ENCODE measurements at places on chromosomes 3 and 15.
A peak's percentile ranks its signal among the peaks of the same experiment; 100 is the strongest.

DNA sequence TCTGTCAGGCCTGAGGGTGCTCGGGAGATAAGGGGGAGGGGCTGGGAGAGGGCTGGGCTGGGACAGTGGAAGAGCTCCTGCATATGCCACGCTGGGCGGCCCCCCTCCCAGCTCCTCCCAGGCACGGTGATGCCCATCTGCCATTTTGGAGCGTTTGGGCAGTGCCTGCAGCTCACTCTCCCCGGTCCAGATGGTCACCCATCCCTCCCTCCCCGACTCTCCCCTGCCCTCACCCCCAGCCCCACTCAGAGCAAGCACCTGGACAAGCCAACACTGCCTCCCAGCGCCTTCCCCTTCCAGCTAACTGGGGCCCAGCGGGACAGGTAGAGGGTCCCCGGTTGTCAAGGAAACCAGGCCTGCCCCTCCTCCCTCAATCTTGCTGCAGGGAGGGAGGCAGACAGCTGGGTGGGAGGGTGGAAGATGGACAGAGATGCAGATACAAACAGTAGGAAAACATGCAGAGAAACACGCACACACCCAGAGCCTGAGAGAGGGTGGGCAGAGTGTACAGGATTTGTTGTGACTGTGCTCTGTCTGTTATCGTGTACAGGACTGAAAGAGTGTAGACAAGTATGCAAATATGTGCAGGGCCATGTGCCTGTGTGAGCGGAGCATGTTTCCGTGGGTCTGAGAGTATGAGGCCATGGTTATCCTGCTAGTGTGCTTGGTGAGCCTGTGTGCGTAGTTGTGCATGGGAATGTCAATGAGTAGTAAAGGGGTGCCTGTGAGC is 17.5 kb upstream of the CORO2B start:
- no peak for DNase-seq

DNA sequence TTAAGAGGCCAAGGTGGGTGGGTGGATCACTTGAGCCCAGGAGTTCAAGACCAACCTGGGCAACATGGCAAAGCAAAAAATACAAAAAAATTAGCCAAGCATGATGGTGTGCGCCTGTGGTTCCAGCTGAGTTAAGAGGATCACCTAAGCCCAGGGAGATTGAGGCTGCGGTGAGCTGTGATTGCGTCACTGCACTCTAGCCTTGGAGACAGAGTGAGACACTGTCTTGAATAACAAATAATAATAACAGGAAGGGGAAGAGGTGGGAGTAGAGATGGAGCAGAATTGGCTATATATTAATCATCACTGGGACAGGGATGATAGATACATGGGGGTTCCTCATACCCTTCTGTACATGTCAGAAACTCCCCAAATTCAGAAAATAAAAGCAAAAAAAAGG is 23.8 kb upstream of the NMB start:
- no peak for DNase-seq

- no peak for DNase-seq
Observed at GRCh38 chr3:11717768-11718636, 74.3 kb upstream of the VGLL4 start.

DNA sequence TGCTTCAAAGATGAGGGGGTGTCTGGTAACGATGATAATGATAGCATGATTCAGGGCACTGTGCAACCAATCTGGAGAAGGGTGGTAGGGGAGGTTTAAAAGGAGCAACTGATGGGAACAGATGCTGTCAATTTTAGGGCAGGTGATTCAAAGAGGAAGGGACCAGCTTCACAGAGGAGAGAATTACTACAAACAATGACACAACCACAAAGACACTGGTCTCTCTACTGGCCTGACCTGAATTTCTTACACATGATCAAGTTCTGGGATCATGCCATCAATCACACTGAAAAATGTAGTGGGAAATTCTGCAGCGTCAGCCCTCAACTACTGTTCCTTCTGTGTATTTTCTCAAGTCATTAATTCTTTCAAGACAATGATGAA is 2.6 kb upstream of the CDV3 start:
- DNase-seq, result no peak

DNA sequence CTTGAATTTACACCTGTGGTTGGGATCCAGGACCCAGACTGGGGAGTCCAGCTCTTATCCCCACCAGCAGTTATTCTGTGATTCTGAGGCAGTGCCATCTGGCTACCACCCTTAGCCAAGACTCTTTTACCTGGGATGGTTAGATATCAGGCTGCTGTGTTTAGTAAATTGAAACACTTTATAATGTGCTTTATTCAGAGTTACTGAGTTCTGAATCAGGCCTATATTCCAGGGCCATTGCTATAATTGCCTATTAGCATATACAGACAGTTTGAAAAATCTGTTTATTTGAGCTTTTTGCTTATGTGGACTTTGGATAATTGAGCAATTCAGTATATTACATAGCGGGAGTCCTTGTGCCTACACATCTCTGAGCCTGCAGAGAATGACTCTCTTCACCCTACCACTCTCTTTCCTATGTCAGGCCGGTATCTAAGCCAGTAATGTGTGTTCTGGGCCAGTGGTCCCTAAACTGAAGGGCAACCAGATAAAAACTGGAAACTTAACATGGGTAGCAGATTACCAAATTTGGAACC is 45.4 kb upstream of the TRAK1 start:
- no peak for DNase-seq

DNA sequence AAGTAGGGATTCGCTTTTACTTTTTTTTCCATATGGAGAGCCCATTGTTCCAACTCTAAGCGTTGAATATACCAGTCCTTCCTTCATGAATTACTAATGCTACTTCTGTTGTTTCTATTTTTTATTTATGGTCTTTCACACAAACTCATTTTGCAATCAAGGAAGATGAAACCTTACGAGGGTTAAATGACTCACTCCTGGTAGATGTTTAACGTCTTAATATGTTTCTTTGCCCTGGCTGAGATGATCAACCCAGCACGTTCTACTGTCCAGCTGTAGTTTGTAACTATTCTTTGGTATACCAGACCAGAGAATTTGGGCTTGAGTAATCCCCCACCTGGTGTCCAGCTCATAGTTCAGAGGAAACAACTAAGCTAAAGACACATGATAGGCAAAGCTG is 23.1 kb downstream of the CDCP1 start:
- no peak for DNase-seq

DNA sequence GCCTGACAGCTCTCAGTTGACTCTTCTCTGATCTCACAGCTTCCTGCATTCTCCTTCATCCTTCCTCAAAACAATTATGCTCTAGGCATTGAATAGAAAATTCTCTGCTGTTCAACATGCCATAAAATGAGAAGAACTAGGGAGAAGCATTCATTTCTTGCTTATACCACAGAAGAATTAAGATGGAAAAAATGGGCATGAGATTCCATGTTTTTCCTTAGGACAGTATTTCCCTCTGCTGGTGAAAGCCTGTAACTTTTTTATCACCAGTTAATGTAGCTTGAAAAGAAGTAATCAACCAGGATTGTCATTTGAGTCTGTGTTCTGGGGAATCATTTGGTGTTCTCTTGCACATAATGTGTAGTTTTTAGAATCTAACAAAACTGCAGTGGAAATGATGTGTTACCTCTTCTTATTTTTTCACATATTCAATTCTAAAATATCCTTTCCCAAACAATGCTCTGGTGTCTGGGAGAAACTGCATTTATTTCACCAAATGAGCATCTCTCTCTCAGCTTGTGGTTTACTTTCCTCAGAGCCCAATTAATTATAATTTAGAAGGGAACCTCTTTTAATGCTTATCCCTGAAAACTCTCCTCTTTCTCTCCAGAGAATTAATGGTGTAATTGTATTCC is 92.8 kb upstream of the DCBLD2 start:
- DNase-seq, result no peak

DNA sequence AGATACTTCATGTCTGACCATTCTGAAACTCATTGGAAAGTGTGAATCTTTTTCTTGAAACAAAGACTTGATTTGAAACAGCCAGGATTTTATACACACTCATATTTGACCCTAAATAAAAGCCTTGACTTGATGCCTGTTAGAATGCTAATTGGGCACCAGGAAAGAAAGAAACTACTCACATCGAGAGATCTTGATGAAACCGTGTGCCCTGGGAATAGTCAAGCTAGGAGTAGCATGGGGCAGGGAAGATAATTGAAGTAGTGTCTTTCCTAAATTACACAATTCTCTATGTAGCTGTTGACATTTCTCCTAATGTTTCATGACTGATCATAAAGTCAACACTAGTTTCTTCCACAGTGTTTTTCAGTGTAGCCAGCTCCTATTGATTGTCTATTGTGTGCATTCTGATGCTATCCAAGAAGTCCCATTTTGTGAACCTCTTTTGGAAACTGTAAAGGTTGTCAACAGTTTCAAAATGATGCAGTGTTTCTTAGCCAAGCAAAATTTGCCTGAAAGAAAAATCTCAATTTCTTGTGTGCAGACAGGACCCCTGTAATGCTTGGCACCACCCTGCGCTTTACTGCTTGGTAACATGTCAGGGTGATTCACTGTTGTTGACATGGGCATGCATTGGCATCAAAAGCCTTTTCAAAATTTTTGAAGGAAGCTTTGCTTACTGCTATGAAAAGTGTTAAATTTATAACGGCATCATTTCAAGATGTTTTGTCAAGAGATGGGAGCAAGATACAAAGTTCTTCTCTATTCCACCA is 52.5 kb upstream of the OTOL1 start:
- DNase-seq, result no peak

DNA sequence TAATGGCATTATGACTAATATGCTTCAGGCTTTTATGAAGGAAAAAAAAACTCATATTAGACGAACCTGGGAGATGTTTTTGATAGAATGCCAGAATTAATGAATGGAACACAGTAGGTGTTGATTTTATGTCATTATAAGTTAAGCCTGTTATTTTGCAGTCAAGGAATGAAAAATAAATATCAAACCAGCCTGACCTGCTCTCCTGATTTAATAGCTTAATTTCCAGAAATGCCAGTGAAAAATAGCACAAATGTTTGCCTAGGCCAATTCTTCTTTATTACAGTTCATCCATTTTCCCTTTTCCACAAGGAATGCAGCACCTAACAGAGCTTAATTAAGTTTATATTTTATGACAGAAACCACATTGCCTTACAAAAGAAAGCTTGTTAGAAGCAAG is 292.0 kb downstream of the TBL1XR1 start:
- DNase-seq, result no peak

DNA sequence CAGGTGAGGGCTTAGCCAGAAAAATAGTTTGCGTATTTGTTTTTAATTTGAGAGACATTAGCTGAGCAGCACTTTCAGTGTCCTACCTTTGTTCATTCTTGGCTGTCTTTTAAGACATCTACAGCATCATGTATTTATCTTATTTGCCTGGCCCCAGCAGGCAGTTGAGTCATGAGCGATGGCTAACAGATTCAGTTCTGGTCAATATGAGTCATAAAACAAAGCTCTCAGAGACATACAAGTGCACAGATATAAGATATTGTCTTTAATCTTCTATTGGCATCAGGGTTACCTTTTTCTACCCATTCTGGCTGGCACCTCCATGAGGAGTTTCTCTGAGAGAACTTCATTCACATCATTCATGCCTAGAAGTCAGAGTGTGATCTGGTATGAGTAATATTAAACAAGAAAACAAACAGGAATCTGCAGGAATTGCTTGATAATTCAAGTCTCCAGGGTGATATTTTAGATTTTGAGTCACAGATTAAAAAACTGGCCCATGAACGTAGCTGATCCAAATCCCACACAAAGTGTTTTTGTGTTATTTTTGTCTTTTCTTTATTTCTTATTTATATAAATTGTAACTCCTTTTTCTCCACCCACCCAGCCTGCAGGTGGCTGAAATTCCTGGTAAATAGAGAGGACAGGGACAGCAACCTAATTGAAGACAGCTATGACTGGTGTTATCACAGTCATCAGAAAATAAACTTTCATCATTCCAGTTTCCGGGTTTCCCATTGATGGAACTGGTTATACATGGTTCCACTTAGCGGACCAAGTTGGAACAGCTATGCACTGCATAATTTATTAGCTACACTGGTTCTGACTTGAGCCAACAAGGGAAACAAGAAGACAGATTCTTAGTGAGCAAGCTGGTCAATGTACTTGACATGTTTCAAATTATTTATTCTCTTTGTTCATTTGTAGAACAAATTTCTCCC is 47.3 kb downstream of the PLSCR2 start:
- DNase-seq, result no peak

- no peak for DNase-seq
Observed at GRCh38 chr15:98939311-98940080, 68.1 kb downstream of the PGPEP1L start.

DNA sequence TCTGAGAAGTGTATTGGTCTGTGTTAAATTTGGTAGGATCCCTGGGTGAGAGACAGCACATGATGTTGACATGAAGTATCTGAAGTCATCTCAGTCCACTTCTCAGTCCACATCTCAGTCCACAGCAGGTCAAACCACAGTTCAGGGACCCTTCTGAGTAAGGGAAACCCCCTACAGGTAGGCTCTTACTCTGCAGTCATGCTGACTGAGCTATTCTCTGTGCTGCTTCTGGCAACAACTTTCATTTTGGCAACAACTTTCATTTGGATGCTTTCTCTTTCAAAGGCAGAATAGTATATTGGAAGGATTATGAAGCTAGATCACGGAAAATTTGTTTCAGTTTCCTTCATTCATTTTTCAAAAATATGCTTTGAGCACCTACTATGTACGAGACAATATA is 178.2 kb upstream of the GOLIM4 start:
- DNase-seq, result no peak

- DNase-seq, result no peak
Observed at GRCh38 chr15:69843900-69844304, 253.8 kb downstream of the TLE3 start.

- DNase-seq, result peak; percentile 36
Observed at GRCh38 chr3:150635526-150635925, 32.4 kb downstream of the SELENOT start.
